ENCODE measurements at places on chromosomes 12 and 14.

DNA sequence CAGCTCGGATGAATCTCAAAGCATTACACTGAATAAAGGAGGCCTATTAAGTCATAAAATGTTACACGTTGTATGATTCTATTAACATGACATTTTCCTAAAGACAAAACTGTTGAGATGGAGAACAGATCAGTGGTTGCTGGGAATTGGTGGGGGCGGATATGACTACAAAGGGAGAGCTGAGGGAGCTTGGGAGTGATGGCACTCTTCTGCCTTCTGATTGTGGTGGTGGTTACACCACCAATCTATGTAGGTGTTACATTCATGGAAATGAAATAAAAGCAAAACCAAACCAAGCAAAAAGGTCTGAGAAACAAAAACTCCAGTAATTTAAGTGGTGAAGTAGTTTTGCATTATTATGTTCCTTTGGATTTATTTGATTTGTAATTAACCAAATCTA, 16.4 kb upstream of the EVL start:
- DNase-seq: no peak

DNA sequence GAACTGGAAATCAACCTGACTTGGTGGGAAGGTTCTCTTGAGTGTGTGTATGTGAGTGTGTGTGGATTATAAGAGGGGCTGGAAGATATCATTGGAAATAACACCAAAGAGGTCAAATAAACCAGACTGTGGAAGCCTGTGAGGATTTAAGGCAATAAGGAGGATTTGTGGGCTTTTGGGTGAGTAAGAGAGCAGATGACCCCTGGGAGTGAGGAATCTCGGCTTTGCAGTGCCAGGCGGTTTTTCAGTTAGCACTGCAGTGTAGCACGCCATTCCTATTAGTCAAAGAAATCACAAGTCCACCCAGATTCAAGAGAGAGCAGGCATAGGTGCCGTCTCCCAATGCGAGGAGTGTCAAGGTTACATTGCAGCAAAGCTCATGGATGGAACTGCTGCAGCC, 63.3 kb downstream of the CALM1 start:
- no peak for DNase-seq

DNA sequence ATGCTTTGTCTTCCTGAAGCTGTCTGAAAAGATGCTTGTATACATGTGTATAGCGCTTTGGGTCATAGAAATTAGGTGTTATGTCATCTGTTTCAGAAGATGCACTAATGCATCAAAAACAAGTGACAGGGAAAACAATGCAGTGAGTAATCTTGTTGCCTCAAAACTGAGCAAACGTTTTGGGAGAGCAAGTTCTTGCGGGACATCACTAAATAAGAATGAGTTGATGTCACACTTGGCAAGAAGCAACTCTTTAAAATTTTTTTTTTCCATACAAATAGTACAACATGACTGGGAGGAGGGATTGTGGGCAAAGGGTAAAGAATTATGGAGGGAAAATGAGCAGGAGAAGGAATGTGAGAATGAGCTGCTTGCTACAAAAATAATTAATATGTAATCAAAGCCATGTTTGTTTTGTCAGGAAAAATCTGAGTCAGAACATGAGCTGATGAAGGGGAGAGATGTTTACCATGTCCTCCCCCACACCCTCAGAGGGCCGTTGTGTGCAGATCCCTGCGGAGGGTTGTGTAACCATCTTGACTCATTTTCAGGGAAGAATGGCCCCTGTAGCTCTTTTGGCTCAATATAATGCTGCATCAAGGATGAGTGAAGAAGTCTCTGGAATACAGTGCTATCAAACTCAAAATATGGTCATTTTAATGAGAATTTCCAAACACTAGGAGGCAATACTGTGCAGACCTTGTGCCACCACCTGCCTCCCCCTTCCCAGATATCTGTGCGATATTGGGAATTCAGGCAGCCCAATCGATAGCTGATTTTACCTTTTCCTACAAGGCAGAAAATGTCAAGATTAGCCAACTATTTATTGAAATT, 41.4 kb downstream of the BORCS5 start:
- no peak for DNase-seq

DNA sequence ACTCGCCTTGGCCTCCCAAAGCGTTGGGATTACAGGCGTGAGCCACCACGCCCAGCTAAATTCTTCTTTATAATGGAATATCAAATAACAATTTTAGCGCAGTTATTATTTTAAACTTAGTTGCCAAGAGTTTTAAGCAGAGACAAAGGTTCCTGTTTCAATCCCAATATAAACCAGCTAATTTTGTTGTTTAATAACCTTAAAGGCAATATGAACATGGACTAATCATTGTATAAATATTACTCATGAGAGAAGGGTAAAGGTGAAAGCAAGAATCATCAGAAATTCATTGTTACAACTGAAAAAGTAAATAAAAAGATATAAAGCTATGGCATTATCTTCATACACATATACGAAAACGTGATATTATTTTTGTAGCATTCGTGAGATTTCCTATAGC, 8.2 kb downstream of the DTD2 start:
- no peak for DNase-seq

DNA sequence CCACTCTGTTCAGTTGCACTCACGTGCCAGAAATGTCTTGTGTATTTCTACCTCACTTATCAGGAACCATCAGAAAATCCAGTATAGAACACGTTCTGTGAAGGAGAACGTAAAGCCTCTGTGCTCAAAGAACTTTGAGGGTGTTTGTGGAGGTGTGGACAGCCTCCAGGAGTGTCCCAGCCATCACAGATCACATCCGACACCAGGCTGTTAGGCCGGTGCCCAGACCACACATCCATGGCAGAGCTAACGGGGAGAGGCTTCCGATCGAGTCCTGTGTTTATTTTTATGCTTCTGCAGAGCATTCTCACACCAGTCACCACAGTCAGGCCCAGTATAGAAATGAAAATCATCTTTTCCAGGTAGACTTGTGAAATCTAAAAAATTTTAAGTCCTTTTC, 53.6 kb downstream of the TPCN1 start:
- DNase-seq: no peak

GRCh38 chr12:119783787-119784186, 93.3 kb downstream of the CIT start:
- no peak for DNase-seq

DNA sequence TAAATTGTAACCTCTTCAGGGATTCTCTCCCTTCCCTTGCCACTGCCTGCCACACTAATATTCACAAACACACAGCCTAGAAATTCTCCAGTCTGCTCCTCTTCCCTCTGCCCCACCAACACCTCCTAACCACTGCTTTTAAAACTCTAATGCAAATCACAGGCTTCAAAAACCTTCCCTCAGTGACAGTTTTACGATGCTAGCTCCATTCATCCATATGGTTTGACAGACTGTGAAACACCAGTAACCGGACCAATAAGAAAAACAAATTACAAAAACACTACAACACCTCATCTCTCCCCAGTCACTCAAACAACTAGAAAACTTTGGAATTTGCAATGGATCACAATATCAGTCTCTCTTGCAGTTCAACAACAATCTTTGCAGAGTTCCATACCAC, 5.7 kb downstream of the DPF3 start:
- DNase-seq: no peak

GRCh38 chr12:1634590-1635191, 5.7 kb downstream of the WNT5B start:
- peak; percentile 13 for DNase-seq

GRCh38 chr14:104434214-104435076, 145.1 kb upstream of the C14orf180 start:
- DNase-seq: no peak

DNA sequence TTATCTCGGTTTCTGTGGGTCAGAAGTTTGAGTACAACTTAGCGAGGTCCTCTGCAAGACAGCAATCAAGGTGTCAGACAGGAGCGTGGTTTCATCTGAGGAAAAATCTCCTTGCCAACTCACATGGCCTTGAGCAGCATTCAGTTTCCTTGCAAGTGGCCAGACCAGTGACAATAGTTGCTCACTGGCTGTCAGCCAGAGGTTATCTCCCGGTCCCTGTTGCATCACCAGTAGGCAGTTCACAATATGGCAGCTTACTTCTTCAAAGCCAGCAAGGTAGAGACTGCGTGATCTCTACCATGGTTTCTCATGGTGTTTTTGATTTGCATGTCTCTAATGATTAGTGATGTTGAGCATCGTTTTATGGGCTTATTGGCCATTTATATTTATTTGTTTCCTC, 143.8 kb upstream of the DAAM1 start:
- no peak for DNase-seq

- no peak for DNase-seq
Measured at GRCh38 chr14:99393059-99393655, 87.5 kb downstream of the SETD3 start.

GRCh38 chr14:94390372-94391086, 2.1 kb upstream of the SERPINA1 start:
- no peak for DNase-seq

DNA sequence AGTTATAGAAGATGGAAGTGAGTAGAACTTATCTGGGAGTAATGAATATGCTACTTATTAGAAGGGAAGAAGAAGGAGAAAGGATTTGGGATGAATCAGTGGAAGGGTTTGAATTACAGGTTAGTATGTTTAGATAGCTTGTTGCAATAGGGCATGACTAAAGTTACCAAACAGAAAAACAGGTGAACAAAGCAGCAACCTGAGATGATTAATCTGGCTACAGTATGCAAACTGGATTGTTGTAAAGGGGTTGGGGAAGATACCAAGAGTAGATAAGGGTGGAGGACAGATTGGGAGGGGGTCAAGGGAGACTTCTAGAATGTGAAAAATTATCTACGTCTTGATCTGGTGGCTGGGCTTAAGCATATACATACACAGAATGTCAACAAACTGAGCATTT, 73.4 kb upstream of the CLEC14A start:
- no peak for DNase-seq

DNA sequence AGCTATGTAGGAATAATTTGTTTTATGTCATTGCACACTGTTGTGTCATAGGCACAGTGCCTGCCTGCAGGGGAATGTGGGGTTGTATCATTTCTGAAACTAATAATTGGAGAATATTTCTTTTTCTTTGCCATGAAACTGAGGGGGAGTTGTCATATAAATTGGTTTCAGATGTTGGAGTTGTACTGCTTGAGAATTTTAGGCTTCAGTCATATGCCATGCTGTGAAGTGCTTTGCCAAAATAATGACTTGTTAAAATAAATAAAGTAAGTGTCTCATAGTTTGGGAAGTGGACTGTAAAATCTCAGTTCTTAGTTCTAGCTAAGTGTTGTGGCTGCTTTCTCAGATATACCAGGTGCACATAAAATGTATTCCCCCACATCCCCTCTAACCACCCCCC, 116.8 kb downstream of the DAAM1 start:
- no peak for DNase-seq

GRCh38 chr14:75875958-75876357, 105.8 kb downstream of the TGFB3 start:
- no peak for DNase-seq

- no peak for DNase-seq
Measured at GRCh38 chr14:65301862-65302539, 110.5 kb upstream of the FUT8 start.

DNA sequence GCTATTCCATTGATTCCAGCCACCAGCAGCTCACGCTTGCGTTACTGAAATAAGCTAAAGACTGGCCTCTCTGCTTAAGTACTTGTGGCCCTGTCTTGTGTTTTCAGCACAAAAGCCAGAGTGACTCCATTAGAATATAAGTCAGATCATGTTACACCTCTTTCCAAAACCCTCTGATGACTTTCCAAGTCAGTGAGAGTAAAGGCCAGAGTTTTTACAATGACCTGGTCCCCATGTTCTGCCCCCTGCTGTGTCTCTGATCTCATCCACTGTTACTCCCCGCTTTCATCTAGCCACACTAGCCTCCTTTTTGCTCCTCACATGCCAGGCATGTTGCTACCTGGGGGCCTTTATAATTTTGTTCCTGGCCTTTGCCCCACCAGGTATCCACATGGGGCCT, 6.9 kb upstream of the CKAP4 start:
- DNase-seq: no peak

DNA sequence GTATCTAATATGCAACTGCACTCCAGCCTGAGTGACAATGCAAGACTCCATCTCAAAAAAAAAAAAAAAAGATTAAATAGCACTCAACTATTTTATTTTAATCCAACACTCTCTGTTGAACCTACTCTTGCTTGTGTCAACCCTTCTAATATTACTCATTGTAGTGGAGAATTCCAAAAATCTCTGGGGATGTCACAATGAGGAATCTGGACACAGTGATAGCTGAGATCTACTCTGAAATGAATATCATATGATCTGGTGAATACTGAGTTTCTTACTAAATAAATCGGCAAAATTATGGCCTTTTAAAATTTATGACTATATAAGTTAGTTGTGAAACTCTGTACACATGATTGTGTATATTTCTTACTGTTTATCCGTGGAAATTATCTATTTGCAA, 418.2 kb downstream of the BCAT1 start:
- no peak for DNase-seq

DNA sequence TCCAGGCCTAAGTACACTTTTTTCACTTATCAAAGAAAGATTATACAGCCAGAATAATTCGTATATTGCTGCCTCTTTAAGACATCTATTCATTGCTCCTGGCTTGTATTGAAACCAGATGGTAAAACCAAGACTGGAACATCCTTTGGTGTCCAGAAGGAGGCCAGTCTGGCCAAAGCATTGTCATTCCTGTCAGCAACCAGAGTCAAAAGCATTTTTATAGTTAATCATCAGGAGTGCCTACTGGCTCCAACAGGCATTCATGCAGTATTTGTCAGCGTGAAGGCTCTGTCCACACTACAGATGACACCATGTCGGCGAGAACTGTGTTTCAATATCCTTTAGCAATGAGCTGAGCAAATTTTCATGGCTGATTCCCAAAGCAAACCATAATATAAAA, 118.0 kb upstream of the G2E3 start:
- no peak for DNase-seq

GRCh38 chr12:32777159-32777558, 21.5 kb upstream of the YARS2 start:
- no peak for DNase-seq

- no peak for DNase-seq
Measured at GRCh38 chr14:24941719-24942118, 108.2 kb downstream of the STXBP6 start.

DNA sequence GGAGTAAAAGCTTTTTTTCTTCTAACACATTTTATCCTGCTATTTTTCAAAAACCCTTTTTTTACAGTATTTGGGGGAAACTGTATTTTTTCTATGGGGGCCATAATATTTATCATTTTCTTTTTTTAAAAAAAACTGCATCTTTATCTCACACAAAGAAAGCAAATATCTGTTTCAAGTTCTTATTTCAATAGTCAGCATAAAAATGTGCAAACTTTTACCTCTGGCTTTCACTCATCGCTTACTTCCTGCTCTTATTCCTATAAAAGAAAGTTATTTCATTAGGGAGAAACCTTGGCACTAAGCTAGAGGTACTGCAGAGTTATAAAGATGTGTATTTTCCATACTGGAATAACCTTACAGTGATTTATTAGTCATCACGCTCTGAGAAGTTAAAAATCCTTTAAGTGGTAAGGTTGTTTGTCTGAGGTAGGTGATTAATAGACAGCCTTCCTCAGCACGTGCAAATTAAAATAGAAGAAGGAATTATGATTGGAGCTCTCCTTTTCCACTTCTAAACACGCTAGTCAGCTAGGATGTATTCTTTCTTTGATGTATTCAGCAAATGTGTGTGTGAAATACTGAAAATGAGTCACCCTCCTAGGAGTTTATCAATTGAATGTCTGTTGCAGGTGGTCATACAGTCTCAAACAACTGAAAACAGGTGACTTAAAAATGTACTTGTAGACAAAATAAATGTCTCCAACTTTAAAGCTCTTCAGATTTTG, 461.0 kb downstream of the GXYLT1 start:
- DNase-seq: no peak

- peak; percentile 25 for DNase-seq
Measured at GRCh38 chr14:52314595-52315354, 663 bp downstream of the PTGER2 start.

GRCh38 chr12:1980282-1980681, 24.0 kb downstream of the DCP1B start:
- DNase-seq: no peak
